Stimulated activated CD8-positive, alpha-beta memory T cell treated with anti-CD3 and anti-CD28 coated beads, Interleukin-7, amount 100 ng/mL, for 1 hour (primary cell): ENCODE measurements at places on chromosomes 3 and 15.

DNA sequence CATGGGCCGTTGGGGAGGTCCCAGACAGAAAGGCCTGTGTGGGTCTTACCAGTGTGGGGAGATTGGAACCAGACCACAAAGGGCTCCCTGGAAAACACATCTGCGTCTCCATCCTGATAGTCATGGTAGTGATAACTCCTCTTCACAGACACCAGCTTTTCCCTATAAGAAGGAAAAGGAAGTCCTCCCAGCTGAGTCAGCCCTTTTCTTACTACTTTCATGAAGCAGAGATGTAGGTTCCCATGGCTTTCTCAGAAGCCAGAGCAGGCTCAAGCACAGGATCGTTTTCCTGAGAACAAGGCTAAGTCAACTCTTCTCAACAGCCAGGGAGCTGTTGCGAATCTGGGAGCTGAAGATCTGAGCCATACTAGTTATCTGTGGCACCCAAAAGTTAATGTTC, 6.1 kb downstream of the DNASE1L3 start:
- no peak for DNase-seq

DNA sequence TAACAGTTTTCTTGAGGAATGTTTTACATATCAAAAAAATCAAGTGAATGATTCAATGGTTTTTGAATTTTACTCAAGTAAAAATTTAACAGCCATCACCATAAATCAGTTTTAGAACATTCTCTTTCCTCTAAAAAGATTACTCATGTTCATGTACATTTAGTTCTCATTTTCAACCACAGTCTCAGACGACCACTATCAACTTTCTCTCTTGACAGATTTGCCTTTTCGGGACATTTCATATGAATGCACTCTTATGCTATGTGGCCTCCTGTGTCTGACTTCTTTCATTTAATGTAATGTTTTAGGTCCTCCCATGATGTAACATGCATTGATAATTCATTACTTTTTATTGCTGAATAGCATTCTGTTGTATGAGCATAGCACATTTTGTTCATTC, 309.3 kb upstream of the PLSCR5 start:
- no peak for DNase-seq

- DNase-seq: no peak
These were observed 49.5 kb downstream of the CRTC3 start for GRCh38 chr15:90579213-90579612.

DNA sequence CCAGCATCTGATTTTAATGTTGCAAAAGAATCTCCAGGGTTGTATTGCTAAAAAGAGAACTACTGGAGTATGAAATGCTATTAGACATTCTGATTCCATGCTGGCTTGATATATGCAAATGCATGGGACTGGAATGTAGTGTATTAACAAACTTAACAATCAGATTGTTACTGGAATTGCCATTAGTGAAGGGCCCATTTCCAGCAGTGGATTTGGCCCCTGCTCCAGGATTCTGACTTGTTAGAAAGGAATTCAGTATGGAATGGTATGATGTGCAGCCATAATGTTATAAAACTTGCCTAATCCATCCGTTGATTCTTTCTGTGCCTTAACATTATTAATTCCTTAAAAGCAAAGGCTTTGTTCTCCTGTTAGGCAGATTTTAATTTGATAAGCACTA, 7.9 kb downstream of the ARRDC4 start:
- DNase-seq: no peak

DNA sequence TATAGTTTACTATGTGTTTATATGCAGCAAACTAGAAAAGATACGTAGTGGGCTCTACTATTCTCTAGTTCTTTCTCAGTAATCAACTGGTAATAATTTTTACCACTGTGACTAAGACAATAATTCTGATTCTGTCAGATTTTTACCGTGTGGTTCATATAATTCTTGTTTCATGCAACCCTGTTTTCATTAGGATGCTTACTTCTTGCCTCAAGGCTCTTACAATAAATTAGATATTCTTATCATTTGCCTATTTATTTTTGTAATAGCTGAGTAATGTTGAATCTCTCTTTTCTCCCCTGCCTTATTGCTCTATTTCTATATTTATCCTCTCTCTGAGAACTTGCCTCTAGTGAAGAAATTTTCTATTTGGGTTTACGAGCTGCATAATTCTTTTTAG, 524.7 kb downstream of the NAALADL2 start:
- no peak for DNase-seq

- no peak for DNase-seq
These were observed 151.6 kb downstream of the SERPINI1 start for GRCh38 chr3:167887096-167887495.

DNA sequence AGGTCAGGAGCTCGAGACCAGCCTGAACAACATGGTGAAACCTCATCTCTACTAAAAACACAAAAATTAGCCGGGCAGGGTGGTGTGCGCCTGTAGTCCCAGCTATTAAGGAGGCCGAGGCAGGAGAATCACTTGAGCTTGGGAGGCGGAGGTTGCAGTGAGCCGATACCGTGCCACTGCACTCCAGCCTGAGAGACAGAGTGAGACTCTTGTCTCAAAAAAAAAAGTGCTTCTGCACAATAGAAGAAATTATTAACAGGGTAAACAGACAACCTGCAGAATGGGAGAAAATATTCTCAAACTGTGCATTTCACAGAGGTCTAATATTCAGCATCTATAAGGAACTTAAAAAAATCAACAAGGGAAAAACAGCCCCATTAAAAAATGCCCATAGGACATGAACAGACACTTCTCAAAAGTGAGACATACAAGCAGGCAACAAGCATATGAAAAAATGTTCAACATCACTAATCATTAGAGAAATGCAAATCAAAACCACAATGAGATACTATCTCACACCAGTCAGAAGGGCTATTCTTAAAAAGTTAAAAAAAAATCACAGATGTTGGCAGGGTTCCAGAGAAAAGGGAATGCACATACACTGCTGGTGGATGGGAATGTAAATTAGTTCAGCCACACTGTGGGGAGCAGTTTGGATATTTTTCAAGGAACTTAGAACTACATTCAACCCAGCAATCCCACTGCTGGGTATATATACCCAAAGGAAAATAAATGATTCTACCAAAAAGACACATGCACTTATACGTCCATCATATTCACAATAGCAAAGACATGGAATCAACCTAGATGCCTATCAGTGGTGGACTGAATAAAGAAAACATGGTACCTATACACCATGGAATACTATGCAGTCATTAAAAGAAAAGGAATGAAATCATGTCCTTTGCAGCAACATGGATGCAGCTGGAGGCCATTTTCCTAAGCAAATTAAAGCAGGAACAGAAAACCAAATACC, 75.5 kb downstream of the MSL2 start:
- DNase-seq: no peak

GRCh38 chr3:25457671-25458419, 29.8 kb downstream of the RARB start:
- no peak for DNase-seq

DNA sequence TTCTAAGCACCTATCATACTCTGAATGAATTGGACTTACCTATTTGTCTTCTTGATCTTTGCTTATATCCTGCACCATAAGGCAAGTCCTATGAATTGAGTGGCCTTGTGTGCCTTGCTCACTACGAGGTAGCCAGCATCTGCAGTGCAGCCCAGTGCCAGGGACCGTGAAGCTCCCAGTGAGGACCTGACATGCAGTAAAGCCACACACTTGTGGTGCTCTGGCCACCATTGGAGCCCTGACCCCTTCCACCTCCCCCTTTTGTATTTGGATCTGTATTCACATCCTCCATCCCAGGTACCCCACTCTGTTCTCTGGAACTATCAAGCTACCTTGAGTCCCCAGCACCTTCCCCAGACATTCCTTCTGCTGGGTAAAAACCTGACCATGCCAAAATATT, 52.1 kb downstream of the BSN start:
- DNase-seq: no peak

DNA sequence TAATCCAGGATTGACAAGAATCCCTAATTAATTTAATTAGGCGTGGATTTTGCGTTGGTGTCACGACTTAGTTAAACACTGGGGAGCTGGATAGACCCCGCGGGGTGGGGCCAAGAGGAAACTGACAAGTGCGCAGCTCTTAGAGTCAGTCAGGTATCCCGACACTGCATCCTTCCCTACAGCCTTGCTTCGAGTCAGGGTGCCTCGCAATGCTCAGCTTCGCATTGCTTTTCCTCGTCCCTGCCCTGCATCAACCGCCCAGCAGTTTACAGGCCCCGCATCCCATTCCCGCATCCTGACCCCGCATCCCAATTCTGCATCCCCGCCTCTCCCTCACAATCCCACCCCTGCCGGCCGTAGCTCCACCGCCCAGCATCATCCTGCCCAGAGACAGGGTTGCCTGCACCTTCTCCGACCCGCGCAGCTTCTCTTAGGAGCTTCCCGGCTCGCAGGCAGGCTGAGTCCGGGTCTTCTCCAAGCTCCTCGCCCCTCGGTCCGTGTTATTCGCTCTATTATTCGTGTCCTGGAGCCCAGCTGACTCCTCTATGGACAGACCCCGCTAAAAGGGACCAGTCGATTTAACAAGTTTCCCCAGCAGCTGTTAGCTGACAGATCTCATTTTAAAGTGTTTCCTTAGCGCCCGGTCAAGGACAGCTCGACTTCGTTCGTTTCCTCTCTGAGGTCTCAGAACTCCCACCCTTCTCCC, 699 bp upstream of the SHOX2 start:
- DNase-seq: no peak

GRCh38 chr3:81998139-81998755, 236.8 kb upstream of the GBE1 start:
- no peak for DNase-seq

DNA sequence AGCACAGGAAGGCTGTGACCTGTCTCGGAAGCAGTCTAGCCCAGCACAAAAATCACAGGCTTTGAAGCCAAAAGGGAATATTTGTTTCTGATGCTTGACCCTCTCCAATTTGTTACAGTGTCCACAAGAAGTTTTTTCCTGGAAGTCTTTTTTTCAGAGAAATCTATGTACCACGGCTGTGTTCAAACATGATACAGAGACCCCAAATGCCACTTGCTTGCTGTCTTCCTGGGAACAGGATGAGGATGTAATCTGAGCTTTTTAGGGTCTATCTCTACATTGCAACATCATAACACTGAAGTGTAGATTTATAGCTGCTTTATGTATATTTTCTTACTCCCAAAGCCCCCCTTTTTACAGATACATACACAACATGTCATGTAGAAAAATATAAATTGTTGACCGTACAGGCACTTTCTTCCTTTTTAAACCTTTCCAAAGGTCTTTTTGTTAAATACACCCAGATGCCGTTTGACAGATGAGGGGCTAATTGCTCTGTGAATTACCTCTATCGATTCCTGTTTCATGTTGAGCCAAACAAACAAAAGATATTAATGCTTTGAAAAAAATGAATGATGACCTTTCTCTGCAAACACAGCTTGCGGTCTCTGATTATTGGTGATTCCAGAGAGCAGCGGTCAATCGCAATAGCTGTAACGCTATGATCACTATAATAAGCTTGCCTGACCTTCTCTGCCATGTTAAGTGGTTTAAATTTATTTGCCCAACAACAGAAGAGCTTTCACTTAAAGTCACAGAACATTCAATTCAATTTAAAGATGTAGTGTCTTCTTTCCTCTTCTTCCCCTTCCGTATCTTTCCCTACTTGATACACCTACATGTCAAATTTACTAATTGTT, 875.9 kb upstream of the NR2F2 start:
- no peak for DNase-seq

- no peak for DNase-seq
These were observed 39.5 kb downstream of the CADPS start for GRCh38 chr3:62835554-62836236.

DNA sequence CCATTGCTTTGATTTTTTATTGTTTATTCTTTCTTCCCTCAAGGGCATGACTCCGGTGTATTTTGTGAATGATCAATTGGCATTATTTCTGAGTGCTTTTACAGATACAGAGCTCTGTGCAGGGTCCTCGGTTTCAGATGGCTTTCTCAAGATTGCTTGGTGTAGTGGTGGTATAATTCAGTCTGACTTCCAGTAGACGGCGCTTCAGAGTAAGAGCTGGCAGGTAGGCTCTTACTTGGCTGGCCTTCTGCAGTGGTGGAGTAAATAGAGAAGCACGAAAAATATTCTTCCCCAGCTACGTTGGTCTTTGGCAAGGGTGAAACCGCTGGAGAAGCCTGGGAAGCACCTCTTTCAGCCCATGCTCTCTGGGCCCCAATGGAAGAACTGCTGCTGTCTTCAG, 723.0 kb upstream of the BCHE start:
- no peak for DNase-seq

GRCh38 chr3:133488785-133489367, 84.6 kb upstream of the CDV3 start:
- DNase-seq: no peak

DNA sequence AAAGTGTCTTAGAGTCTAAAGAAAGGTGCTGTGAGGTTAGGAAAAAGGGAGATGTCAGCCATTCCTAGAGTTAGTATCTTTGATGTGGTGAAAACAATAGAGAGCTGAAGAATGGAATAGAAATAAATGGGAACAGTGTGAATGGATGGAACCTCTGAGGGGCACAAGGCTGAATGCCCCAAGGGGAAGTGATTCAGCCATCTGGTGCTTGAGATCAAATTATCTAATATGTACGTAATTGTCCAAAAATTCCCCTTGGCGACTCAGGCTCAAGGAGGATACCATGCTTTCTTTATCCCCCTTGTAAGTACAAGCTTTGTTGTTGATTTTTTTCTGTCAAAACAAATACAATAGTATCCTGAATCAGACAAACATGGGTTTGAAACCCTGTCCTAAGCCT, 361.6 kb downstream of the LSAMP start:
- DNase-seq: no peak

- DNase-seq: no peak
These were observed 193.5 kb downstream of the ULK4 start for GRCh38 chr3:41768363-41768762.

GRCh38 chr3:145673838-145674237, 487.1 kb downstream of the PLOD2 start:
- no peak for DNase-seq

GRCh38 chr3:97880267-97880666, 58.5 kb downstream of the CRYBG3 start:
- DNase-seq: no peak

- no peak for DNase-seq
These were observed 229.8 kb downstream of the NFKBIZ start for GRCh38 chr3:102078854-102079808.

DNA sequence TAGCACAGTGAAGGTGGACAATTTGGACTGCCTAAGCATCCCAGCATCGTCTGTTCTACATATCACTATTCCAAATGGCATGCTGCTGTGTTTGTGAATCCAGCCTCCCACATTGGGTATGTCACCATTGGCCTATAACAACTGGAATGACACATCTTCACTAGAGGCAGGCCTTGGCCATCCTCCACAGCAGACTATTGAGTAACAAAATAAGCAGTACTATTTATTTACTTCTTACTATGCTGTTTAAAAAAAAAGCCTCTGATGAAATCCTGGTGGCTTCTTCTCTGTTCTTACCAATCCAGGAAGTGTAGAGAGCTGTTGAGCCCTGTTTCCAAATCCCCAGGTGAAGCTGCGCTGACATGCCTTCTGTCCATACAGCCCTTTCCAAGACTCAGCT, 30.6 kb upstream of the CERS3 start:
- DNase-seq: no peak

GRCh38 chr15:27723821-27724220, 375.3 kb downstream of the OCA2 start:
- DNase-seq: no peak
